T follicular helper cell (primary cell): ENCODE measurements at places on chromosomes 3 and 15.

- no peak for DNase-seq
These were observed 45.5 kb downstream of the NEK11 start for GRCh38 chr3:131072099-131072559.

DNA sequence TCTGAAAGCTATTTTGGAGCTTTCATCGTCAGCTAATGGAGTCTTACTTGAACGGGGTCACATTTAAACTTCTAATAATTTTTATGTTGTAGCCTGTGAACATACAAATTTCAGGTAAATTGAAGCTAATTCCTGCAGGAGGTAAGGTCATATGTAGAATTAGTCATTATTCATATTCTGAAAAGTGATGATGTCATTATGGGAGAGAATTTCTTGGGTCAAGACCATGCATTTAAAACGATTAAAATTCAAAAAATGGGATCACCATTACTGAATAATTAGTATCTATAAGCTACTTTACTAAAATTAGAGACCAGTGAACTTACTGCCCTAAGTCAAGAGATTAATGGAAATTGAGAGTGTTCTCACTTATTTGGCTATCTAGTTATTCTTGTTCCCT, 120.4 kb downstream of the CHL1 start:
- DNase-seq: no peak

DNA sequence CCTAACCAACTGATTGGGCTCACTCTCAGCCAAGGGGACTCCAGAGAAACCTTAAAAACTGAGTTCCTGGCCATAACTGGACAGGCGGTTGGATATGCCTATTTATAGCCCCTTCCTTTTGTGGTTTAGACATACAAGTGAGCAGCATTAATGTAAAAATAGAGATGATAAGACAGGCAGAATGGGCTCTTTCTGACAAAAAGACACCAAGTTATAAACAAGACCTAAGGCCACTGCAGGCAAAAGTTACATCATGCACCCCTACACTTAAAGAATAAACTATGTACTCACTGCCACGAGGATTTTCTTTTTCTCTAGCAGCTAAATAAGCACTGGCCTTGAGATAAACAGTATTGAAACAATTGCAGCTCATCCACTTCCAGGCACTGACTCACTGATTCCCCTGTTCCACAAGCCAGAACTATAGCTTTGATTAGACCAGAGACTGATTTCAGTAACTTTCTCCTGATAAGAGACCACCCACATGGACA, 30.1 kb downstream of the SUCNR1 start:
- DNase-seq: no peak

- DNase-seq: no peak
These were observed 199.3 kb upstream of the BCL6 start for GRCh38 chr3:187944390-187945179.

- DNase-seq: no peak
These were observed 60.7 kb downstream of the CACNA1D start for GRCh38 chr3:53555068-53555588.

GRCh38 chr3:57757642-57758297, 1.7 kb downstream of the SLMAP start:
- no peak for DNase-seq

- DNase-seq: no peak
These were observed 13.0 kb downstream of the LRRFIP2 start for GRCh38 chr3:37161351-37161750.

GRCh38 chr3:69650066-69650419, 89.2 kb upstream of the MITF start:
- no peak for DNase-seq

GRCh38 chr3:54021071-54021470, 101.3 kb upstream of the CACNA2D3 start:
- DNase-seq: no peak

GRCh38 chr15:39513936-39514335, 66.9 kb upstream of the THBS1 start:
- no peak for DNase-seq

DNA sequence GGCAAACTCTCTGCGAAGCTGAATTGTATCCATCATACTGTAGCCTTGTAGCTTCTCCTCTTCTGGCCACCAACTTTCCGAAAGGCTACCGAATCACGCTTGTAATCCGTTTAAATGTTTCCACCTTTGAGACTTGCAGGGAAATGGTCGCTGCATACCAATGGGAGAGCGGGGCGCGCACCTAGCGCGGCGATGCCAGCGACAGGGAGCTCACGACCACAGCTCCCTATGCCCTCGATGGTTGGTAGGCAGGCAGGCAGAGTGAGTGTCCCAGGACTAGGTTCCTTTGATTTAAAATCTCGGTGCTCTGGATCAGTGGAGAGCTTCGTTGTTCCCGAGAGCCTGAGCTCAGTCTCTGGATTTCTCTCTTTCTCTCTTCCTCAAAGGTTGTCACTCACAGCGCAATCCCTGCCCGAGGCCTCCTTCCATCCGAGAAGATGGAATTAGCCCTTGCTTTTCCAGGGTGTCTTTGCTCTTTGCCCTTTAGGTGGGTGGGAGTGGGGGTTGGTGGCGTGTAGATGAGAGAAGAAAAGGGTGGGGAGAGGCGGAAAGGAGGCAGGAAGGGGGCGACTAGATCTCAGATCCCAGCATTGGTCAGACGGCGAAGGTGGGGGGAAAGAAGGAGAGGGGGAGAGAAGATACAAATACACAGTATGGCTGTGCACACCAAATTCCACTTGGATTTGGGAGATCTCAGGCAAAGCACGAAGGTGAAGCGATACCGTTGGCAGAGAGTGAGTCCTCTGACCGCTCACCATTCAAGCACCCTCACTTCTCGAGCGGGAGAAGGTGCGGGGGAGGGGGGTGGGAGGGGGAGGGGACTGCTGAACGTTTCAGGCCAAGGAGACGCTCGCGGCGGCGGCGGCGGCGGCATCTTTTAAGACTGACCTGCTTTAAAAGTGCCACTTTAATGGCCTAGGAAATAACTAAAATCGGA, at the start of gene SLITRK3:
Gene SLITRK3, minus strand, starts transcription at position 745 of the 937 bp plus-strand sequence. CDS start 5,554 bp downstream, outside the sequence.
- DNase-seq: no peak

DNA sequence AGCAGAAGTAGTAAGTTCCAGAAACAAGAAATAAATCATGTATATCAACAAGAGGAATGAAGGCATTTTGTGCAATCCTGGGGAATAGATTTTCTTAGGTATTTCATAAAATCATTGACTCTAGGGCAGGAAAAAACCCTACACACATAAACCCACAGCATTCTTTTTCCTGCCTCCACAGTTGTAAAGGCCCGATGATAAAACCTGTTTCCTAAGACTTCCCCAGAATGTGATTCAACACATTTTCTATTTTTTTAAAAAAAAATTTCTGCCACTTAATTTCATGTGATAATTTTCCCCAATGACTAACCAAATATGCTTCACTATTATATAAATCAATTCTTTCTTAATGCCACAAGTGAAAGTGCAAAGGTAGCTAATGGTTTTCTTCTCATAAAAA, 407.0 kb downstream of the FHIT start:
- no peak for DNase-seq

DNA sequence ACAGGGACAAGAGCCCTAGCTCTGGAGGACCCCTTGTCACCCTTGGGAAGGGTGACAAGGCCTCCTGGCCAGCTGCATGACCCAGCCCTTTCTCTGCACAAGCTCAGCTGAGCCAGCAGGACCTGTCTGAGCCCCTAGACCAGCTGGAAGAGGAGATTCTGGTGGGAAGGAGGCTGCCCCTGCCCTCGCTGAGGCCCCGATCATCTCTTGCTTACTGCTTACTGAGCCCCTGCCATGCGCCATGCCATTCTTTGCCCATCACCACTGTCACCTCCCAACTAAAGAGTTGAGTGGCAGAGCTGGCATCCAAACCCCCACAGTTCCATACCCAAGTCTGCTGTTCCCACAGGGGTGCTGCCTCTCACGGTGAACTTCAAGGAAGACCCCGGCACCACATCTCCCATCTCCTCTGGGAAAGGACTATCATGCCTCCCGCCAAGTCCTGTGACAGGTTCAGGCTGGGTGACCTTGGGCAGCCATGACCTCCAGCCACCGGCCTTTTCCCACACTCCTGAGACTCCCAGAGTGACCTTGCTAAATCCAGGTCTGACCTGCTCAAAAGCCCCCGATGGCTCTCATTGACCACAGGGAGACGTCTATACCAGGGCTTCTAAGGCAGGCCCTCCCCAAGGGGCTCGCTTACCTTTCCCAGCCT, 34.0 kb downstream of the ACSBG1 start:
- no peak for DNase-seq

DNA sequence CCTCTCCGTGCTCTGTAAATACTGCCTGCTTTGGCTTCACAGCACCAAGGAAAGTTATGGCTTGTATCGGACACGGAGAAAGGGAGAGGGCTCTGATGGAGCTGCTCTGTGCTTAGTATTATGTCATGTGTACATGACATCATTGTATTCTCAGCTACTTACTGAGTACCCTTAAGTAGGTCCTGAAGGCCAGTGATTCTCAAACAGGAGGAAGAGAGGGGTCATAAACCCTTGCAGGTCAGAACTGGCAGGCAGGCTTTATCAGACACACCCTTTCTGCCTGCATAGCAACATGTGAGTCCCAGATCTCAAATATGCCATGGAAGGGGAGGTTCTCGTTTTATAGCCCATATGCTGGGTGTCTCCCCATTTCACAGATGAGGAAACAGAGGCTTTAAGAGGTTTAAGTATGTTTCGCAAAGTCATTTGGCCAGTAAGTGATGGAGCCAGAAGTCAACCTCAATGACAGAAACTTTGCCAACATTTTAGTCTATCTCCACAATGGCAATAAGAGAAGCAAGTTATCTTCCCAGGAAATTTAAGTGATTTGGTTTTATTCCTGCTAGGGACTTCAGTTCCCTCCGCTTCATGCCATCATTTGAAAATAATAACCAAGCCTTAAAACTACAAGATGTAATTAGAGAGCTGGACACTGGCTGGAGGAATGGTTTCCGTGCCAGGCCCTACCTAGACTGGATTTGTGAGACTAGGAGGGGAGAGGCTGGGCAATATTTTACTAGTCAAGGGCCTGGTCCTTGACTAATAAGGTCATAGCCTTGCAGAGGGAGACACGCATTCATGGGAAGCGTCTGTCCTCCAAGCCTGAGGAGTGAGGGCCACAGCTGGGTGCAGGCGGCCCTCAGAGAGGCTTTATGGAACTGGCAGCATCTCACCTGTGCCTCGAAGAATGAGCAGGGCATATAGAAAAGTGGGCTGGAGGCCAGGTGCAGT, 133.0 kb downstream of the XXYLT1 start:
- no peak for DNase-seq

DNA sequence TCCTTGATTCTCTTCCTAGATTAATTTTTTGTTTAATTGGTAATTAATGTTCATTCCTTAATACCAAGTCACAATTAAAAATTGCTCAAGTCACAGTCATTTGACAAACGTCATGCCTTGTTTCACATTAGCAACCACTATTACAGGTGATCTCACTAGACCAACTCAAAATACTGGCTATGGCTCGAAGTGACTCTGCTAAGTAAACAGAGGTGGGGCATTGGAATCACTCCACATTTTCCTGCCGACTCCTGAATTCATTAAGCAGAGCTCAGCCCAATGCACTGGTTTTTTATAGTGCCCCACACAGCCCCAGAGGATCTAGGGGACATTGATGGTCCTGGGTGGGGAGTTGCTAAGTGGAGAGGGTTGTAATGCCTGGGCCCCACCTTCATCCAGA, 201.2 kb upstream of the NSMCE3 start:
- DNase-seq: no peak

- no peak for DNase-seq
These were observed 21.0 kb upstream of the NFKBIZ start for GRCh38 chr3:101828276-101828675.

GRCh38 chr3:66712210-66712609, 211.4 kb upstream of the LRIG1 start:
- no peak for DNase-seq

DNA sequence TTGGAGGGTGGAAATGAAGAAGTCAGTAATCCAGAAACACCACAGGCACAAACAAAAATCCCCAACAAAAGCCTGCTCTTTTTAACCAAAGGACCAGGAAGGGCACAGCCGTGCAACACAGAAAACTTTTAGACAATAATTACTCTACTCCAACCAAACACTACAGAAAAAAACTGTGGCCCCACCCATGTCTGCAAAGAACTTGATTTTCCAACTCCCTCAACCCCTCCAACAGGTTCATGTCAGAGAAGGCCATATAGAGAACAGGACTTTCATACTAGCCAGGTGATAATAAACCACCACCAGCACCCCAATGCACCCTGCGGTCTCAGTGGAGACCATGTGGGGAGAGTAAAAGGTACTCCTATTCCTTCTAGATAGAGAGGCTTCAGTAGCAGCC, 16.8 kb downstream of the PHC3 start:
- no peak for DNase-seq

GRCh38 chr3:145807990-145808389, 353.0 kb downstream of the PLOD2 start:
- no peak for DNase-seq

DNA sequence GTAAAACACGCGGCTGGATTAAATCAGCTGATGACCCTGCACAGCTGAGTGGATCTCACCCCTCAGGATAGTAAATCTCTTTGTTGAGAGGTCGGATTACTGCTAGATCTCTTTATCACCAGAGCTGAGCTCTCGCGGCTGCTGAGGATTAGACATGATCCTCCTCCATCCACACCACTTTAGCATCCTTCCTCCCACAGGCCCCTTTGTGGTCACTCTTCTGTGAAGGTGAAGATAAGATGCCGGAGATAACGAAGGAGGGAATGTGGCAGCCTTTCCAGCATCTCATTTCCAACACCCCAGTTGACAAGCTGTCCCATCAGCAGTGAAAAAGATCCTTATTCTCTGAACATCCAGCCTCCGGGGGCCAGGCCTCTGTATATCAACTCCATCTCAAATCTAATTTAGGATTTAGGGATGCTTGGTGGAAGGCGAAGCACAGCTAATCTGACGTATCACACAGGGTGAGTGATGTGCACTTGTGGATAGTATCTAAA, 47.5 kb upstream of the SELENOK start:
- DNase-seq: no peak

GRCh38 chr3:187775549-187775948, 30.3 kb upstream of the BCL6 start:
- DNase-seq: no peak

GRCh38 chr3:48039487-48040190, 23.4 kb upstream of the MAP4 start:
- no peak for DNase-seq

DNA sequence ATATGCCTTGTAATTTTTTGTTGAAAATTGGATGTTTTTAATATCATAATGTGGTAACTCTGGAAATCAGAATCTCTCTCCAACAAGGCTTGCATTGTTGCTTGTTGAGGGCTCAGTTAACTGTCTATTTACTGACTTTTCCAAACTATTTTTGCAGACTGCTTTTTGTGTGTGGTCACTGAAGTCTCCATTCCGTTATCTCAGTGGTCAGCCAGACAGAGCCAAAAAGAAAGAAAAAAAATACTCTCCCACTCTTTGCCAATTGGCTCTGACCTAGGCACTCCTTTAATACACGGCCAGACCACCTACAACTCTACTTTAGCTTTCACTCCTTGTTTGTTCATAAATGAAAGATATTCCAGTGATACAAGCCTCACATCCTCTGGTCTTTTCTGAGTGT, 52.5 kb downstream of the IFT80 start:
- no peak for DNase-seq

- no peak for DNase-seq
These were observed 9.3 kb upstream of the BCL2L10 start for GRCh38 chr15:52121896-52122295.
